ENCODE measurements at places on chromosomes 3 and 15.

DNA sequence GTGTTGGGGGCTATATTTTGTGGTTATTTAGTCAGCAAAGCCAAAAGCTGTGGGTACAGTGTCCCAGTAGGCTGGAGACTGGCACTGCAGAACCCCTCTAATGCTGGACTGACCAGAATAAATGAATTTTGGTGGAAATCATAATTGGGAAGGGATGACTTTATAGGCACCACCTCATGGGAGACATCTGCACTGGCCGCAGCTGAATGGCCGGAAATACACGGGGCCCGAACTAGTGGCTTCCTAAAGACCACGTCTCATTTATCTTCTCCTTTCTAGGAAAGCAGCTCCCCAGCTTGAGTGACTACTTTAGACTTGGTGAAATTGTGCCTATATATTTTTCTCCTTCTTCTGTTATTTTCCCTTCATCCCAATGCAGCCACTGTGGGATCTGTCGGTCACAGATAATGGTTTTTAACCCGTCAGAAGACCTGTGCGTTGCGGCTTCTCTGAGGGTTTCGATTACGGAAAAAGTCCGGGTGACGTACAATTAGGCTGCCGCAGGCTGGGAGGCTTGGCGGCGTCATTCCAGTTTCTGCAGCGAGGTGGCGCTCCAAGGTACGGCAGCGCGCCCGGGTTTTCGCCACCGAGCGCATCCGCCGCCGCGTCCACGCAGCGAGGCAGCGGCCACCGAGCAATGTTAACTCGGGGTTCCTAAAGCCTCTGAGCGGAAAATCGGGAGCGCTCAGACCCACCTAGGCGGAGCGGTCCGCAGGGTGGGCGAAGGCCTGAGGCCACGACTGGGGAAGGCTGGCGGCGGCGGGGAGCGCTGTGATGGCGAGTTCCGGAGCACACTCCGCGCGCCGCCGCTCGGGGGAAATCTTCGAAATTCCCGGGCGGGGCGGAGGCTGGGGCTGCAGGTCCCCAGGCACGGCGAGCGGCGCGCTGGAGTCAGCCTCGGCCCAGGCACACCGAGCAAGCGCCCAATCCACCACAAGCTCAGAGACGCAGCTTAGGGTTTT is 26.3 kb downstream of the NR2F2 start:
- no peak for DNase-seq

- no peak for DNase-seq
Observed at GRCh38 chr3:168077091-168077490, 18.6 kb downstream of the GOLIM4 start.

- DNase-seq = no peak
Observed at GRCh38 chr3:29145360-29145759, 135.5 kb upstream of the RBMS3 start.

DNA sequence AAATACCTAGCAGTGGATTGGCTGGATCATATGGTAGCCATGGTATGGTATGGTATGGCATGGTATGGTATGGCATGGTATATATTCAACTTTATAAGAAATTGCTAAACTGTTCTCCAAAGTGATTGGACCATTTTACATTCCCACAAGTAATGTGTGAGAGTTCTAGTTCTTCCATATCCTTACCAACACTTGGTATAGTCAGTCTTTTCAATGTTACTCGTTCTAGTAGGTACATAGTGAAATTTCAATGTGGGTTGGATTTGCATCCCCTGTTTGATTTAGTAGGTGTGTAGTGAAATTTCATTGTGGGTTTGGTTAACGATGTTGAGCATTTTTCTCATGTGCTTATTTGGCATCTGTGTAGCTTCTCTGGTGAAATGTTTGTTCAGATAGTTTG is 154.3 kb downstream of the ITPR1 start:
- no peak for DNase-seq

DNA sequence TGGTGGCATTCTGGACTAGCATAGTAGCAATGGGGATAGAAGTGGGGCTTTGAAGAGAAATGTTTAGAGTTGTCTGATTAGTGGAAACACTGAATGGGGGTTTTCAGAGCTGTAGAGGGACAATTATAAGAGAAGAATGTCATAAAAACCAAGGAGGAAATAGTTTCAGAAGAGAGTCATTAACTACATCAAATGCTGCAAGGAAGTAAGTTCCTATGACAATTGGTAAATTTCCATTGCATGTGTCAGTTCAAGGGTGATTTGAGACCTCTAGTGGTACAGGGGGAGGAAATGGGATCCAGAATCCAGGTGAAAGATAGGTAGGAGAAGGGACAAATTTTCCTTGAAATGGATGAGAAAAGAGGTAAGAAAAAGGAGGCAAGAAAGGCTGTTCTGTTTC is 68.3 kb upstream of the TBC1D5 start:
- DNase-seq = no peak

DNA sequence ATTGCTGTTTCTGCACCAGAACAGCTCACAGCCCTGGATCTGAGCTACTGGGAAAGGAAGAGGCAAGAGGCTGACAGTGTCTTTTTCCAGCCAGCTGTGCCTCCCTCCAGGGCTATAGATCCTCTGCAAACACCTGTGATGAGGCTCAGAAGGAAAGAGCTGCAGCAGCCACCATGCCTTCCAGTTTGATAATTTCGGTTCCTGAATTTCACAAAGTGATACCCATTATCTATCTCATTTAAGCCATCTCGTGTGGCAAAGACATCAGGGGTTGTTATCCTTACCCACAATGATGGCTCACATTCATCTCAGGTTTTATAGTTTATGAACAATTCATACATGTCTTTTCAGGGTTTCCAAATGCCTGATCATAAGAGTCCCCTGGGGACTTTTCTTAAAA is 1.8 kb upstream of the LARP6 start:
- DNase-seq = no peak

DNA sequence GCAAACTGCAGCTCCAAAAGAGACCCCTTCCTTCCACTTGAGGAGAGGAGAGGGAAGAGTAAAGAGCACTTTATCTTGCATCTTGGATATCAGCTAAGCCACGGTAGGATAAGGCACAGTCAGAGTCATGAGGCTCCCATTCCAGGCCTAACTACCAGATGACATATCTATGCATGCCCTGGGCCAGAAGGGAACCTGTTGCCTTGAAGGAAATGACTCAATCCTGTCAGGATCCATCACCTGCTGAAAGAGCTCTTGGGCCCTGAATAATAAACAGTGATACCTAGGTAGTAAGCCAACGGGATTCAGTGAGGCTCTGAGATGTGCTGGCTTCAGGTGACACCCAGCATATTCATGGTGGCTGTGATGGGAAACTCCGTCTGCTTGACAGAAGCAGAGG is 118.5 kb upstream of the EPHA3 start:
- no peak for DNase-seq

GRCh38 chr15:76032046-76032445 is 19.8 kb upstream of the NRG4 start:
- no peak for DNase-seq

GRCh38 chr3:55156851-55157650 is 229.2 kb upstream of the LRTM1 start:
- DNase-seq = no peak

DNA sequence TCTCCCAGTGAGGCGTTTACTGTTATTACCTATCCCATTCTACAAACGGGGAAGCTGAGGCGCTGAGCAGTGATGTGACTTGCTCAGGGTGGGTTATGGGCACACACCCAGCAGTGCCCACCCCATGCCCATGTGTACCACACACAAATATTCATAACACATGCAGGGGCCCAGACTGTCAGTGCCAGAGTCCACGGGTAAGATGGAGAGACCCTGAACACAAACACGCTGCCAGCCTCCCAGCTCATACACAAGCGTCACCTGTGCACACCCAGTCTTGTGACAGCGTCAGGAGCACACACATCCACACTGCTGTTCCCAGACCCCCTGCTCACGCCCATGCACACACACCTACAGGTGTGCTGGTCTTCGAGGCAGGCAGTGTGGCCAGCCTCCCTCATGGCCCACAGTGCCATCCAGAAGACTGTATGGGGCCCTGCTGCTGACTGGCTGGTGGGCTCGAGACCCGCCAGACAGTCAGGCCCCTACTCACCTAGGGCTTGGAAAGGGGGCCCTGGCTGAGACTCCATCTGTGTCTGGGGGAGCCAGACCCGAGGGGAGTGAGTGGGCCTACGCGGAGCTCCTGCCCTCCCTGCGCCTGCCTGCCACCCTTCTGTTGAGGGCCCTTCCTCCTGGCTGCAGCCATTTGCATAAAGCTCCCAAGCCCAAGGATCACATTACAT is 39.4 kb downstream of the DNAJB8 start:
- no peak for DNase-seq

- no peak for DNase-seq
Observed at GRCh38 chr15:73982222-73982962, 9.7 kb downstream of the STOML1 start.

DNA sequence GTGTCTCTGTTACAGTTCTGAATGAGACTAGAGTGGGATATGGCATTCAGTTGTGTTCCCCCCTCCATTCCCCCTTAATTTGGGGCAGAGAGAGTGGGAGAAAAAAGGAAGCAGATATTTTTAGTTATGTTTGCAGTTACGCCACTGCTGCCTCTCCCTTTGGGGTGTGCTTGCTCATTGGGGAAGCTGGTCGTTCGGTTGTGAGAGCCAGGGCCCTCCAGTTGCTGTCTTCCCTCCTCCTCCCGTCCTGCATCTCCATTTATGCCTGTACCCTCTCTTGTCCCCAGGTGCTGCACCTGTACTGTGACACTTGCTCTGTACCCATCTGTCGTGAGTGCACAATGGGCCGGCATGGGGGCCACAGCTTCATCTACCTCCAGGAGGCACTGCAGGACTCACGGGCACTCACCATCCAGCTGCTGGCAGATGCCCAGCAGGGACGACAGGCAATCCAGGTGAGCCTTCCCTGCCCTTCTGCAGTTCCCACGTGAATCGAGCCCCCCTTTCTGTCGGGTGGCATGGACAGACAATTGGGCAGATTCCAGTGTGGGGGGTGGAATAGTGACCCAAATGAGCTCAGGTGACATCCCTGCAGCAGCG is 55.8 kb downstream of the TRIM71 start:
- DNase-seq = no peak

GRCh38 chr15:58423831-58424608 is 7.8 kb upstream of the LIPC start:
- no peak for DNase-seq

GRCh38 chr3:190862209-190863118 is at the start of gene GMNC:
TSS of gene GMNC (minus strand) at chr3:190862694. CDS start at chr3:190862615, 79 bp downstream.
- no peak for DNase-seq

DNA sequence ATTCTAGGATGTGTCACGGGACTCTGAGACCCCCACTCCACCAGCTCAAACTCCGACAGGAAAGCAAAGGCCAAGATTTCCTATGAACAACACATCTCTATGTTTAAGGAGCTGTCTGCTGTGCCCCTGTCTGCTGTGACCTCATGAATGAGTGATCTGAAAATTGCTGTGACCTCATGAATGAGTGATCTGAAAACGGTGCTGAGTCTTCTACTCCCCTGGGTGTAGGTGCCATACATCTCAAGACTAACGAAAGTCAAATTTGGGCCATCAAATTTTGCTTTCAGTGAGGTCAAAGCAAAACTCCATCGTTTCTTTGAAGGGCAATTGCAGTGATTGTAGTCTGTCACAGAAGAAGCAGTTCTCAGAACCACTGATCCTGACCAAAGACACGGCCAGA is 24.4 kb downstream of the IL5RA start:
- DNase-seq = no peak
